ENCODE measurements at places on chromosomes 11 and 22.

DNA sequence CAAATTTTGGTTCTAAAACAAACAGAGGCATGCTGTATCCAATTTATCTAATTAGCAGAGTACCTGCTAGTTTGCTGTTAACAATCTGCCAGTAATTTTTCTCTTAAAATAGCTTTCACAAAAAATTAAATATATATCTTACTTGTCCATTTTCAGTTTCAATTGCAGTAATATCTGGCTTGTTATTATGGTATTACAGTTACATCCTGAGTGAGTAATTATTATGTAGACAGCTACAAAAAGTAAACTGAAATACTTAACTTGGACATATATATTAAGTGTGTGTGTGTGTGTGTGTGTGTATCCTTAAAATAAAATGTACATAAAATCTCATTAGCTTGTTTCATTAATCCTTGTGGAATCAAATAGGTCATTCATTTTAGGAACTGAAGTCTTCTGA lies 148.7 kb downstream of the LUZP2 start:
- no peak for DNase-seq

DNA sequence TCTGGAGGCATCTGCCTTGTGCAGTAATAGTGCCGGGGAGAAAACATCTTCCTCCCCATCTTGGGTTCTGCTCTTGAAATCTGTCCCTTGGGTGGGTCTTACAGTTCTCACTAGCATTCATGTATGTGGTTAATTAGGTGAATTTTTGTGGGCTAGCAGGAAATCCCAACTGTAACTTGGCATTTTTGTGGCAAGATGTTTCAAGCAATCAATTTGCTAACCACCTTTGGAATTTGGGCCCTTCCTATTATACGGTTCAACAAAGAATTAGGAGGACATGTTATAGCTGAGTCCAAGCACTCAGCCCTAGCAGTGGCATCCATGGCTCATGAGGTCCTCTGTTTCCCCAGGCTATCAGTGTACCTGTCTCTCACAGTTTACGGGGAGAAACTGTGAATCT lies 89.1 kb upstream of the MTNR1B start:
- DNase-seq: no peak

DNA sequence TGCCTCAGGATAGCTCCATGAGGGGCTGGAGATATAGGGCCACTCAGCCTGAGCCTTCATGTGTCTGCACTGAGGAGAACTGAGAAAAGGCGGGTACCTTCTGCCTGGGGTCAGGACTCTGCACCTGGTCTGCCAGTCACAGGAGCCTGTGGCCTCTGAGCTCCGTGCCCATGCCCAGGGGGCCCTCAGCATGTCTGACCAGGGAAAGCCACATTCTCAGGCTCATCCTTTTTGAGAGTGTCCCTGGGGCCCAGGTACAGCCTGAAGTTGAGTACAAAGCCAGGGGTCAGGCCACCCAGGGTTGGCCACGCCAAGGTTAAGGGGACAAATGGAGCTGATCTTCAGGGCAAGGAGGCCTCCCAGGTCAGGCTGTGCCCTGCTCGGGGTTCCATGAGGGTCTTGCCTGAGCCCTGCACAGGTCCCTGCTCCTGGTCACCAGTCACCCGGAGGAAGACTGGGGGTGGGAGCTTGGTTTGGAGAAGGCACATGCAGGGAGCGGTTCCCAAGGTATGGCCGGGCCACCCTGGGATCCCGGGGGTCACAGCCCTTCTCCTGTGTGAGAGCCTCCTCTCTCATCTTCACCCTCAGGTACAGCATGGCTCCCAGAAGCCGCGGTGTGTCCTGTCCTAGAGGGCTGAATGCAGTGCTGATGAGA lies 6.0 kb downstream of the DENND6B start:
- DNase-seq: no peak

GRCh38 chr22:33829546-33830280 lies 90.6 kb downstream of the LARGE1 start:
- no peak for DNase-seq

DNA sequence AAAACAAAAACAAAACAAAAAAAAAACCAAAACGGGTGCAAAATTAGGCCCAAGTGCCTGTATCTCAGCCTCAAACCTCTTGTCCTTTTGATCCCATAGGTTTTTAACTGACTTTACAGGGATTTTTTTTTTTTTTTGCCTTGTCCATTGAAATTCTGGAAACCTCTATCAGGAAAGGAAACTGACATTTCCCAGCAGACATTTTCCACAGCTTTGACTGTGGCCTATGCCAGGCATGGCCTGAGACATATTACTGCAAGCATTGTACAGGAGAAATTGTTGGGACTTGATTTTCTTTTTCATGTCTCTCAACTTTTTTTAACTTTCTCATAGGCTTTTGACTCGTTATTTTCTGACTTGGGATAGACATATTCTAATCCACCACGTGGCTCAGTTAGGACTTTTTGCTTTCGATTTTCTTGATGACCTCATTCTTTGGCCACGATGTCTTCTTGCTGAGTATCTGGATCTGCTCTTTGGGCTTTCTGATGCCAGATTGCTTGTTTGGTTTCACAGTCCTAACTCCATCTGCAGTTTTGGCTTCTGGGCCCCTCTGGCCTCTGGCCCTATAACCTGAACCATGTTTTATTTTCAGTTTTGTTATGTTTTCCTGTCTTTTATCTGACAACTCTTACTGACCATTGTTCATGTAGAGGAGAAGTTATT lies 336.1 kb upstream of the C11orf87 start:
- no peak for DNase-seq

DNA sequence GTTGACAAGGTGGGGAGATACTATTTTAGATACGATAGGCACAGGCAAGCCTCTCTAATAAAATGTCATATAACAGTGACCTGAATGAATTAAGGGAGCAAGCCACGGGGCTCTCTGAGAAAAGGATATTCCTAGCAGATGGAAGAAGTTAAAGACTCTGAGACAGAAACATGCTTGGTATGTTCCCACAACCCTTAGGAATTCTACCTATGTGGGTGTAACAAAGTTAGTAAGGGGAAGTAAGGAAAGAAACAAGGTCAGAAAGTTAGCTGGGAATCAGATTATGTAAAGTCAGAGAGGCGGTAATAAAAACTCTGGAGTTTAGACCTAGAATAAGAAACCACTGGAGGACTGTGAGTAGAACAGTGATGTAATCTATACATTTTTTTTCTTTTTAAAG lies 59.7 kb upstream of the GDPD4 start:
- no peak for DNase-seq

- DNase-seq: no peak
These were observed 283.1 kb downstream of the TENM4 start for GRCh38 chr11:79157738-79158137.

DNA sequence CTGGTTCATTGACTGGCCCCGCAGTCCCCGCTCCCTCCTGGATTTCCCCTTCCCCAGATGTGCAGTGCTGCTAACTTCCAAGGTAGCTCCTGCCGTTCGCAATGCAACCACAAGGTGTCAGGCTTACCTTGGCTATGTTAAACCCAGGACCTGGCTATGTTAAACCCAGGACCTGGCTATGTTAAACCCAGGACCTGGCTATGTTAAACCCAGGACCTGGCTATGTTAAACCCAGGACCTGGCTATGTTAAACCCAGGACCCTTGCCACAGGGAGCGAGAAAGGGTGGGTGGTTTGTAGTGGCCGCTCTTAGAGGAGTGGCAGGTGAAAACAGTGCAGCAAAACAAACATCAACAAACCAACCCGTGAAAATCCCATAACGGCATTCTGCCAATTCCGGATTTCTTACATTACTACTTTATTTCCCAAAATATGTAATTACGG lies 2.9 kb upstream of the ADAMTS8 start:
- DNase-seq: peak; percentile 80

GRCh38 chr11:126385991-126386728 lies 30.7 kb downstream of the ST3GAL4 start:
- DNase-seq: no peak

DNA sequence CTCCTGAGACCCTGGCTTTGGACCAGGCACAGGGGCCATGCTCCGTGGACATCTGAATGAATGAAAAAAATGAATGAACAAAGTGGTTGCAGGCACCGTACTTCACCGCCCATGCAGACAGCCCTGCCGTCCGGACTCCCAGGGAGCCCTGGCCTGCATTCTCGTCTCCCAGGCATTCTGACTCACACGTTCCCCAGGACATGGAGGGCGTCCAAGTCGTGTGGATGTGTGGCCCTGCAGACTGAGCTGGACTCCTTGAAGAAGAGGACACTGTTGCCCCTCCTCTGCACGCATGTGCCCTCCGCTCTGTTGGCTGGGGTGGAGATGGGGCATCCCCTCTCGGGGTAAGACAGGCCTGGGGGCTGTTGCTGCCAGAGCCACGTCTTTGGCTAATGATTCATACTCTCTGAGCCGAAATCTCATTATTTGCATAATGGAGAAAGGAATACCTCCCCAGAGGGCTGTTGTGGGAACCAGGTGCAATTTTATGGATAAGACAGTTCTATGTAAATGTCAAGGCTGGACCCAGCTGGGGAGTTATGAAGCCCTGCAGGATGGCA lies 49.7 kb downstream of the RTL6 start:
- no peak for DNase-seq

GRCh38 chr11:105324156-105324555 lies 184.6 kb upstream of the CARD18 start:
- no peak for DNase-seq

DNA sequence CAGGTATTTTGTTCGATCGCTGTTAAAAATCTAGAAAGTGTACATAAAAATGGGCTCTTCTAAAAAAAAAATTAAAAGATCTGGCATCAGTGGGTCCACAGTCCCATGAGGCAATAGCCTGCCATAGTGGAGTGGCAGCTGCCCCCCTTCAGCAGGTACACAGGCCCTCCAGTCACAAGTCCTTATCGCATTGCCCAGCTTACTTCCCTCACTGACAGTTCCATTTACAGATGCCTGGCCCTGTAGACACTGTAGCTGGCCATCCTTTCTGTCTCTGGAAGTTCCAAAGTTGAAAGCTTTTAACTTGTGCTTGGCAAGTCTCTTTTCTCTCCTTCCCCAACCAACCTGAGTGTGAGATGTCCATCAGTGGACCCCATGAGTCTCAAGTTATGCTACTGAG lies 11.4 kb downstream of the ZNRF3 start:
- no peak for DNase-seq

- no peak for DNase-seq
These were observed 13.3 kb upstream of the CABP7 start for GRCh38 chr22:29706486-29706885.

DNA sequence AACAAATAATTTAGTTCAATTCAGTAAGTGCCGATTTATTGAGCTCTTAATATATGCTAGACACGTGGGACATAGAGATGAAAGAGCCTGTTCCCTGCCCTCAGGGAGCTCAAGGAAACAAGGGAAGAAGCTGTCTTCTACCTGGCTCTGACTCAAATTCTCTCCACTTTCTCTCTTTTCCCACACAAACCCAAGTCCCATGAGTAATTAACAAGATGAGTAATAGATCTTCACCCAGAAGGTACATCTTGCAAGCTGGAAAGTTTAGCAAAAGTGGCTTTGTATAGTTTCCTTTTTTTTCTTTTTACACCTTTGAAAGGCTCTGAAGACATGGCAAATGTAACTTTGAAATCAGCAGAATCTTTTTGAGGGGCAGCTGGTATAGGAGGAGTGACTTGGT lies 48.2 kb upstream of the CHST1 start:
- DNase-seq: no peak

- DNase-seq: no peak
These were observed 12.1 kb upstream of the TMEM45B start for GRCh38 chr11:129803533-129803932.

DNA sequence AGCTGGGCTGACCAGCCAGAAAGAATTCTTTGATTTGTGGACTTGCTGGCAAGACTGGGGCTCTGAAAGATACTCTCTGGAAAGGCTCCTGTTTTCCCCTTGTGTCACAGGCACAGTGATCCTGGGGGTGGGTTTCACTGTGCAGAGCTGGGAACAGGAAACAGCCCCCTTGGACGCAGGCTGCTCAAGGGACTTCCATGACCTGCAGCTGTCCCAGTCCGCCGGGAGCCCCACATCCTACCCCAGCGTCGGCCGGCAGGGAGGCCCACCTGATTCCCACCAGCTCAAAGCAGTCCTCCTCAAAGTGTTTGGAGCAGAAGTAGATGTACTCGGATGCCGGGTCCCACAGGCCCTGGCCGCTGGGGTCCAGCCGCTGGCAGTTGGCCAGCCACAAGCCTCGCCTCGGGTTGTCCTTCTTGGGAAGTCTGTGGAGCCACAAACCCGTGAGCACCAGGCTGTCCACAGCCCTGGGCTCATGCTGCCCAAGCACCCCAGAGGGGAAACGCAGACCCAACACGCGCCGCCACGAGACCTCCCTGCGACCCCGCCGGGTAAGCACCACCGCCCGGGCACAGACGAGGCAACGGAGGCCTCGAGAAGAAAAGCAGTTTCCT lies 824 bp downstream of the THAP7 start:
- DNase-seq: no peak

DNA sequence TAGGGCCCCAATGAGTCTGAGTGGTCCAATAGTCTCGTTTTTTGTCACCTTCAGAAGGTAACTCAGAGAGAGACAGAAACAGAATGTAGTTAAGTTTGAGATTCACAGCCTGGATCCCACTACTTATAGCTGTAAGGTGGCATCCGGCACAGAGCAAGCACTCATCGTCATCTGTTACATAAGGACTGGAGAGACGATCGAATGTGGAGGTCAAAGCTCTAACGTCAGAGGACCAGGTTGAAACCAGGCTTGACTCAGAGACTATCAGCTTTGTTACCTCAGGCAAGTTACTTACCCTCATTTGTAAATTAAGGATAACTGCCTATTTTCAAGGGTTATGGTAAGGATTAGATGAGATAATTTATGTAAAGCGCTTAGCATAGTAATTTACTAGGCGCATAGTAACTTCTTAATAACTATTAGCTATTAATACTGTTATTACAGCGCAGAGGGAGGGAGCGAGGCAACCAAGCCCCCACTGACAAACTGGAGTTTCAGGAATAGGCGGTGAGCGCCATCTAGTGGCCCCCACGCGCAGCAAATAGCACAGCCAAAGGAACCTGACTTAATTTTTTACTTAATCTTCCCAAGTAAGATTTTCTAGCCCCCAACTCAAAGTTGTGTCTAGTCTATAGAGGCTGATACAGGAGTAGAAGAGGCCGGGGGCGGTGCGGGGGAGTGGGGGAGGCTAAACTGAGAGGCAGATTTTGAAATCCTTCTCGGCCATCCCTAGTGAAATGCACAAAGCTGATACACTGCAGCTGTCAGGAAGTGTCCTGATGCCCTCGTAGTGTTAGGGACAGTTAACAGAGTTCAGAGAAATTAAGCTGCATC lies 29.0 kb upstream of the API5 start:
- peak; percentile 27 for DNase-seq

GRCh38 chr11:34784318-34784841 lies 131.8 kb downstream of the APIP start:
- no peak for DNase-seq

DNA sequence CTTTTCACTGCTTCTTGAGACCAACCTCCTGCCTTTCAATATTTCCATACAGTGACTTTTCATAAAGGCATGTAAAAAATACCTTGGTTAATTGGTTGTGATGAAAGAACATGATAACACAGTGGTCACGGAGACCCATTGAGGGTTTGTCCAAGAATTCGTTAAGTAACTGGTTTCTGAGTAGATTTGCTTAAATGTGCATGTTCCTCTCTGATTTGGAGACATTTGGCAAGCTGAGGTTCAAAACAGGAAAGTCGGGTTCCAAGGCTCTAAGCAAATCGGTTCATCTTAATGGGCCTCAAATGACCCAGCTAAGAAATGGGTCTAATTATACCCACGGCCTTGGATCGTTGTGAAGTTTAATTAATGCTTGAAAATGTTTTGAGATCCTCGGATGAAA lies 36.9 kb upstream of the CCND1 start:
- DNase-seq: no peak

- no peak for DNase-seq
These were observed 244.9 kb downstream of the CASP12 start for GRCh38 chr11:104653407-104653806.

GRCh38 chr11:95055283-95055897 lies 6.2 kb downstream of the KDM4F start:
- no peak for DNase-seq

GRCh38 chr11:20046416-20046815 lies 113.9 kb downstream of the DBX1 start:
- no peak for DNase-seq

Data from NCI-H1105 (cell line).